NCI-H187 (cell line): ENCODE measurements at places on chromosomes 13 and 19.

GRCh38 chr13:20359335-20359734 lies 127.2 kb upstream of the GJB6 start:
- no peak for DNase-seq

DNA sequence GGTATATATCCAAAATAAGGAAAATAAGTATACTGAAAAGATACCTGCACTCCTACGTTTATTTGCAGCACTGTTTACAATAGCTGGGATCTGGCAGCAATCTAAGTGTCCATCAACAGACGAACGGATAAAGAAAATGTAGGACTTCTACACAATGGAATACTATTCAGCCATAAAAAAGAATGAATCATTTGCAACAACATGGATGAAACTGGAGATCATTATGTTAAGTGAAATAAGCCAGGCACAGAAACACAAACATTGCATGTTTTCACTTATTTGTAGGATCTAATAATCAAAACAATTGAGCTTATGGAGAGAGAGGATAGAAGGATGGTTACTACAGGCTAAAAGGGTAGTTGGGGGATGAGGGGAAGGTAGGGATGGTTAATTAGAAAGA lies 494.0 kb downstream of the UQCRFS1 start:
- DNase-seq = no peak

DNA sequence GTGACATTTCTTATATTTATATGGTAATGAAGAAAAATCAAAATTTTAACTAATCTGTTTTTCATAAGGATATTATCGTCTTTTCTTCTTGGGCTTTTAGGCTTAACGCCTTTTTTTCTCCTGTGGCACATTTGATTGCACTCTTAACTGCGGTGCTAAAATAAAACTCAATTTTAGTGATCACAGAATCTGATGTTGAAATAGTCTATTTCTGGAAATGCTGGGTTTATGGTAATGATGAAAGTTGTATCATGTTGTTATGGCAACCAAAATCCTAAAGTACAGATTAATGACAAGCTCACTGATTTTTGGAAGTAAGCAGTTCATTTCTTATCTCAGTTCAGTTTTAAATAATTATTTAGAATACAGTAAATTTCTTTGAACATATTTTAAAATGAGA lies 85.3 kb downstream of the COG6 start:
- DNase-seq = no peak

GRCh38 chr13:30480292-30480950 lies 14.7 kb upstream of the HMGB1 start:
- no peak for DNase-seq

GRCh38 chr13:114062754-114063153 lies 69.7 kb downstream of the RASA3 start:
- no peak for DNase-seq

DNA sequence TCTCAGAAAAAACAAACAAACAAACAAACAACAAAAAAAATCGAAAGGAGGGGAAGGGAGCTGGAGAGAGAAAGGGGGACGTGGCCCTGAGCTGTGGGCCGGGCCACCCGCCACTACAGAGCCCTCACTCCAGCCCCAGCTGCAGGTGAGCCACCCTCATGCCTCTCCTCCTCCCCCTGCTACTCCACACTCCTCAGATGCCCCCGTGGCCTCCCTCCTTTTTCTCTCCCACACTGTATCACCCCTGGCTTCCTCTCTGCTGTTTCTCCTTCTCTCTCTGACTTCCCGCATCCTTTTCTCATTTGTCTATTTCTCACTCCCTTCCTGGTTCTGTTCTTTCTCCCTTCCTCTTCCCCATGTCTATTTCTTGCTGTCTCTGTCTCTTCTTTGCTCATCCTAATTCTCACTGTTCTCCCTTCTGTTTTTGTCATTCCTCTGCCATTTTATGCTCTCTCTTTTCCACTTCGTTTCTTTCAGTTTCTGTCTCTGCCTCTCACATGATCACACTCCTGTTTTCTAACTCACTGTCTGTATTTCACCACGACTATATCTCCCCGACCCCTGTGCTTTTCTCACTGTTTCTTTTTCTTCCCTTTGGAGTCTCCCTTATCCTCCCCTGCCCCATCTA lies 2.7 kb downstream of the KLK2 start:
- DNase-seq = no peak
